ENCODE measurements at places on chromosomes 1 and 21. TPM values are rescaled to one million over a fixed set of nuclear protein-coding genes. Genes with fewer than 3 reads are reported as not detected.

Gene KRTAP7-1
- not detected for total RNA-seq

Gene RHD
- total RNA-seq = not detected

- H3K27me3 ChIP-seq = peaks cover 11% of the 10 kb centered on the region
- H3K27ac ChIP-seq = no peak overlapping the region
- no peaks in the 10 kb centered on the region for H3K4me1 ChIP-seq
Observed at GRCh38 chr1:37267111-37267835, 207.1 kb upstream of the ZC3H12A start.

Gene SELENOF
- 197 TPM for total RNA-seq

GRCh38 chr1:178964469-178965330, 61.0 kb upstream of the FAM20B start:
- DNase-seq = no peak
- no peak overlapping the region for H3K27ac ChIP-seq
- H3K4me1 ChIP-seq = no peaks in the 10 kb centered on the region

Gene SLC45A3
- 6.8 TPM for total RNA-seq

Gene SNX7
- total RNA-seq = 15.2 TPM

Gene SZT2
- total RNA-seq = 71.5 TPM

Gene TGFB2
- 10.2 TPM for total RNA-seq

- H3K27ac ChIP-seq = no peak overlapping the region
- no peak overlapping the region for H3K4me3 ChIP-seq
- DNase-seq = no peak
- no peaks in the 10 kb centered on the region for H3K4me1 ChIP-seq
- no peaks in the 10 kb centered on the region for H3K27me3 ChIP-seq
Observed at GRCh38 chr1:97348599-97349265, 572.1 kb downstream of the DPYD start.

DNA sequence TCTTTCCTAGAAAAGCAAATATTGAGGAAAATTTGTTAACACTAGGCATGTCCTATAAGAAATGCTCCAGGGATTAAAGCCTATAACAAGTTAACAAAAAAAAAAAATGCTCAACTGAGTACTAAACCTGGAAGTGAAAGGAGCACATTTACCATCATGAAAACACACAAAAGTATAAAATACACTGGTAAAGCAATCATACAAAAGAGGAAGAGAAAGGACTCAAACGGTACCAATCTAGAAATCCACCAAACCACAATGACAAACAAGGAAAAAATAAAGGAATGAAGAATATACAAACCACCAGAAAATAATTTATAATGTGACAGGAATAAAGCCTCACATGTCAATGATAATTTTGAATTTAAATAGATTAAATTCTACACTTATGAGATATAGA, 21.2 kb downstream of the CD1E start:
- no peak overlapping the region for H3K27ac ChIP-seq
- no peak for DNase-seq
- no peak overlapping the region for H3K4me3 ChIP-seq
- H3K36me3 ChIP-seq = no peaks in the 10 kb centered on the region

Gene GPR25
- 0.62 TPM for total RNA-seq

- no peak overlapping the region for H3K4me3 ChIP-seq
- DNase-seq = no peak
- H3K27ac ChIP-seq = no peak overlapping the region
Observed at GRCh38 chr1:64675718-64676345, 69.0 kb upstream of the RAVER2 start.

DNA sequence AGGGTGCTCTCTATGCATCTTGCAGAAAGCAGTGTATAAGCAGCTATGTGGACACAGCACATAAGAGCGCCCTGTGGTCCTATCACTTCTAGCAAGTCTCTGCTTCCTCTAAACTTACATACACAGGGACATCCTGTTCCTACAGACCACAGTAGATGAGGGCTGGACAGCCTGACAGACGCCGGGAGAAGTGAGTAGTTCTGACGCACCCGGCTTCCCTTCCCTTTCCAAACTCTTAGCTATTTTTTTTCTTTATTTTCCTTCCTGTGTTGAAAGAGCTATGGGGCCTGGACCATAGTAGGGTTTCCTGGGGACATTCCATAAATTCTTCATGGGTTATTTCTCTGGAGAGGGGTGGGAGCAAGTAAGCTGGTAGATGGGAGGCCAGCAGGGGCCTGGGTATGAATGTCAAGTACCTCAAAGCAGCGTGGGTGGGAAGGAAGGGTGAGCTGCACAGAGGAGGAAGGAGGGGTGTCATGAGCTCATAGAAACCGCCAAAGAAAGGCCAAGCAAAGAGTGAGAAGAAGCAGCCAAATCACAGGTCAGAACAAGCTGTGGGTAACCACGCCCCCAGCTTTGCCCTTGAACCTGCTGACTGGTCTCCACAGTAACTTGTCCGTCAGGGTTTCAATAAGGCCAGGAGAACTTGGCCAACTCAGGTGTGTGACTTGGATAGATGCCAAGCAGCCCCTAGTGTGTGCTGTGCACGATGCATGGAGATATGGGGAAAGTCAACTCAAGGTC, 36.6 kb downstream of the PLXNA2 start:
- no peaks in the 10 kb centered on the region for H3K27me3 ChIP-seq
- H3K27ac ChIP-seq = peak overlapping the region; percentile 82
- peaks cover 87% of the 10 kb centered on the region for H3K4me1 ChIP-seq
- peaks cover 34% of the 10 kb centered on the region for H3K36me3 ChIP-seq
- no peak overlapping the region for H3K4me3 ChIP-seq

- no peak overlapping the region for H3K4me3 ChIP-seq
- no peaks in the 10 kb centered on the region for H3K27me3 ChIP-seq
- DNase-seq = no peak
Observed at GRCh38 chr1:1215080-1215676, 1.2 kb upstream of the TNFRSF4 start.

Gene PCSK9
- total RNA-seq = 25.7 TPM

GRCh38 chr1:114113411-114114184, 40.1 kb downstream of the SYT6 start:
- DNase-seq = peak; percentile 60
- H3K4me3 ChIP-seq = no peak overlapping the region
- no peak overlapping the region for H3K27ac ChIP-seq
- H3K36me3 ChIP-seq = no peaks in the 10 kb centered on the region
- no peaks in the 10 kb centered on the region for H3K27me3 ChIP-seq

DNA sequence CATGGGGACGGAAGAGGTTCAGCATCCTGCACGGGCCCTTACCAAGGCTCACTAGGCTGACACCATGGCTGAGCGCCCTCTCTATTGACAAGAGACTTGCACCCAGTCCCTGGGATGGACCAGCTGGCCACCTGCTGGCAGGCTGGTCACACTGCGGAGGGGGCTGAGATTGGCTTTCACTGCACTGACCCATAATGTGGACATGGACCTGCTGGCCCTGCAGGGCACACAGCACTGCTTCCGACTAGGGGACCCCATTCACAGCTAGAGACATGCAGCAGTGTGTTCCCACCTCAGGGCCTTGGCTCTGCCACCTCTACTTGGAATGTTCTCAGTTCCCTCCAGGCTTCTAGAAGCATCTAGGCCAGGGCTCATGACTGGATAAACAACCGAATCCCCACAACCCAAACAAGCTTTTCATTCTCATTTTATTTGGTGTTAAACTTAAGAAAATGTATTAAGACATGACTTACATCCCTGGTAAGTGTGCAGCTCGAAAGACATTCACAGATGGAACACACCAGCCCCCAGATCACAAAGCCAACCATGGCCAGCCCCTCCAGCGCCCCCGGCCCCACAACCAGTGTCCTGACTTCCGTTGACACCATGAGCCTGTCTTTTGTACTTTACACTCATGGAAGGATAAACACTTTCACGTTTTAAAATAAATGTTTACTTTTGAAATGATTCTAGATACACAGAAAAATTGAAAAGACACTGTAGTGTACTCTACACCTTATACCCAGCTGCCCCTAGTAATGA, 9.3 kb upstream of the SRARP start:
- H3K4me3 ChIP-seq = no peak overlapping the region
- peak; percentile 73 for DNase-seq
- H3K27me3 ChIP-seq = no peaks in the 10 kb centered on the region
- H3K36me3 ChIP-seq = no peaks in the 10 kb centered on the region
- H3K4me1 ChIP-seq = no peaks in the 10 kb centered on the region

Gene TPTE
- not detected for total RNA-seq

- no peaks in the 10 kb centered on the region for H3K36me3 ChIP-seq
- H3K4me1 ChIP-seq = peaks cover 24% of the 10 kb centered on the region
- no peak overlapping the region for H3K4me3 ChIP-seq
- no peak for DNase-seq
- peak overlapping the region; percentile 67 for H3K27ac ChIP-seq
Observed at GRCh38 chr1:23897083-23897482, 16.1 kb downstream of the CNR2 start.

- H3K27ac ChIP-seq = peak overlapping the region; percentile 56
- H3K27me3 ChIP-seq = no peaks in the 10 kb centered on the region
- H3K36me3 ChIP-seq = no peaks in the 10 kb centered on the region
- H3K4me3 ChIP-seq = no peak overlapping the region
- peaks cover 15% of the 10 kb centered on the region for H3K4me1 ChIP-seq
Observed at GRCh38 chr1:222927031-222927430, 112.2 kb downstream of the DISP1 start.

- peak; percentile 76 for DNase-seq
- H3K4me3 ChIP-seq = no peak overlapping the region
- no peaks in the 10 kb centered on the region for H3K27me3 ChIP-seq
- H3K4me1 ChIP-seq = peaks cover 14% of the 10 kb centered on the region
- no peak overlapping the region for H3K27ac ChIP-seq
- H3K36me3 ChIP-seq = peaks cover 12% of the 10 kb centered on the region
Observed at GRCh38 chr1:175154629-175155472, 37.7 kb downstream of the KIAA0040 start.

DNA sequence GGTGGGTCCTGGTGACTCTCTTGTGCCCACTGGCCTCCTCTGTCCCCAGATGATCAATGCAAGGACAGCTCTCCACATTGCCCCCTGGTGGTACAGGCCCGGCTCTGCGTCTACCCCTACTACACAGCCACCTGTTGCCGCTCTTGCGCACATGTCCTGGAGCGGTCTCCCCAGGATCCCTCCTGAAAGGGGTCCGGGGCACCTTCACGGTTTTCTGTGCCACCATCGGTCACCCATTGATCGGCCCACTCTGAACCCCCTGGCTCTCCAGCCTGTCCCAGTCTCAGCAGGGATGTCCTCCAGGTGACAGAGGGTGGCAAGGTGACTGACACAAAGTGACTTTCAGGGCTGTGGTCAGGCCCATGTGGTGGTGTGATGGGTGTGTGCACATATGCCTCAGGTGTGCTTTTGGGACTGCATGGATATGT, 10.8 kb downstream of the ADAMTSL4 start:
- H3K4me1 ChIP-seq = peaks cover 66% of the 10 kb centered on the region
- H3K27ac ChIP-seq = peak overlapping the region; percentile 99
- peak; percentile 86 for DNase-seq
- H3K4me3 ChIP-seq = peak overlapping the region; percentile 60
- H3K36me3 ChIP-seq = peaks cover 34% of the 10 kb centered on the region
- H3K27me3 ChIP-seq = no peaks in the 10 kb centered on the region

GRCh38 chr1:21930080-21930571, 7.0 kb downstream of the HSPG2 start:
- no peak overlapping the region for H3K4me3 ChIP-seq
- peak overlapping the region; percentile 86 for H3K27ac ChIP-seq
- no peaks in the 10 kb centered on the region for H3K27me3 ChIP-seq
- DNase-seq = no peak

DNA sequence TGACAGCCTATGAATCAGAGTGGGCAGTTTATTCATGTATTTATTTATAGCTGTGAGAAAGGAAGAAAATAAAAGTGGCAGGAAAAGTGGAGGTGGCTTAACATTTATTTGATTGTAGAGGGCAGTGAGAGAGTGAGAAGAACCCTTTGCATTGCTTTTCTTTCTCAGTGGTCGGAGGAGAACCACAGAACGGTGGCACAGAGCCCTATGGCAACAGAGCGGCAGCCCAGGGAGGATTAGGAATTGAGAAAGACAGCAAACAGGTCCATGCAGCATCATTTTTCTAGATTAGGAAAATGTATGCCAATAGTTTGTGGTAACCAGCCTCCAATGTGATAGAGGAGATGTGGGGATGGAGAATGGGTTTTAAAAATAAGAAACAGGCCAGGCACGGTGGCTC, 53.1 kb downstream of the NMNAT2 start:
- no peaks in the 10 kb centered on the region for H3K27me3 ChIP-seq
- no peaks in the 10 kb centered on the region for H3K36me3 ChIP-seq
- no peaks in the 10 kb centered on the region for H3K4me1 ChIP-seq
- no peak for DNase-seq
- H3K4me3 ChIP-seq = no peak overlapping the region

DNA sequence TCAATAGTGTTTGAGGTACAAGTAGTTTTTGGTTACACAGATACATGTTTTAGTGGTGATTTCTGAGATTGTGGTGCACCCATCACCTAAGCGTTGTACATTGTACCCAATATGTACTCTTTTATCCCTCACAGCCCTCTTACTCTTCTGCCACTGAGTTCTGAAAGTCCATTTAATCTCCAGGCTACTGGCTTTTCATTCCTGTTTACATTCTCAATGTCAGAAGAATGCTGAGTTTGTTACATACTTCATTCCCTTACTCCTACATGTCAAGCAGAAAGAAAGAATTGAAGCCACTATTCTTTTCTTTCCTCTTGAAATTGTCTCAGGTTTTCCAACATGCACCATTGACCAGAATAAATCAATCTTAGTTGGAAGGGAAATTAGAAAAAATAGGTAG, 1565.9 kb downstream of the PLA2G4A start:
- H3K36me3 ChIP-seq = no peaks in the 10 kb centered on the region
- no peaks in the 10 kb centered on the region for H3K27me3 ChIP-seq
- no peak overlapping the region for H3K27ac ChIP-seq
- no peak for DNase-seq
- H3K4me1 ChIP-seq = no peaks in the 10 kb centered on the region

Gene SNX27
- 66.5 TPM for total RNA-seq

Gene FLG2
- total RNA-seq = not detected

GRCh38 chr1:207248544-207249198, 72.8 kb upstream of the CD55 start:
- peaks cover 2% of the 10 kb centered on the region for H3K4me1 ChIP-seq
- no peak overlapping the region for H3K4me3 ChIP-seq
- H3K27ac ChIP-seq = no peak overlapping the region
- H3K36me3 ChIP-seq = no peaks in the 10 kb centered on the region

Gene AQP10
- total RNA-seq = 0.47 TPM

Gene C1orf50
- 5.6 TPM for total RNA-seq

GRCh38 chr1:247295274-247295684, 36.4 kb downstream of the ZNF496 start:
- H3K4me1 ChIP-seq = no peaks in the 10 kb centered on the region
- H3K4me3 ChIP-seq = no peak overlapping the region
- no peaks in the 10 kb centered on the region for H3K27me3 ChIP-seq
- no peak overlapping the region for H3K27ac ChIP-seq

Gene KIAA1614
- 4.1 TPM for total RNA-seq

GRCh38 chr1:47725000-47725473, 272.1 kb downstream of the TRABD2B start:
- DNase-seq = no peak
- peaks cover 46% of the 10 kb centered on the region for H3K27me3 ChIP-seq
- H3K36me3 ChIP-seq = no peaks in the 10 kb centered on the region
- H3K4me3 ChIP-seq = peak overlapping the region; percentile 4

Gene PROX1
- total RNA-seq = 11.7 TPM

Gene NTPCR
- total RNA-seq = 29.5 TPM

All from lower lobe of right lung (tissue), 2 donors.